ENCODE measurements at places on chromosomes 3 and 15.

DNA sequence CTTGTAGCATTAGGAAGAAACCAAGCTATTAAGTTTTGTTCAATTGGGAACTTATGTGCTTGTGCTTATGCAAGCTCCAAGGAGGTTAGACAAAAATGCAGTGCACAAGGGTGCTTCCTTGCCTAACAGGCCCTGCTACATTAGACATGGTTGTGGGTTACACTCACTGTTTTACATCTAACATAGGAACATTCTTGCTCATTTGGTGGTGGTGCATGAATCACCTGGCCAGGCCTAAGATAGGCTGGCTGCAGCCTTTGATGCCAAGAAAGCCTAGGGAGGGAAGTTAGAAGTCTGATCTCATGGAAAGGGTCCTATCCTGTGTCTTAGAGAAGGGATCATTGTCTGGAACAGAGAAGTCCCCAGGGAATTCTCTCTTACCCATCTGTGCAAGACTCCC lies 43.5 kb downstream of the CA12 start:
- no peak for DNase-seq

DNA sequence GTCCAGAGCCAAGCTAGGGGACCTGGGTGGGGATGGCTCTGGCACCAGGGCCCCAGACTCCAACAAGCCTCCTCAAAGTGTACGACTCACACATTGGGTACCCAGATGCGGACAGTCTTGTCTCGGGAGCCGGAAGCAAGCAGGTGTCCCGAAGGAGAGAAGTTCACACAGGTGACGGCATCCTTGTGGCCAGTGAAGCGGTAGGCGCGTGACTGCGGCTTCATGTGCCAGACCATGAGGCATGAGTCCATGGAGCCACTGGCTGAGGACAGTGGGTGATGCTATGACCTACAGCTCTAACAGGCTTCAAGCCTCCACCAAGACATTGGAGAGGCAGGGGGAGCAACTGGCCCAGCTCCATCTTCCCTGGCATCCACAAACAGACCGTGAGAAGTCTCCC lies 4.5 kb downstream of the POC1A start:
- DNase-seq, result no peak

GRCh38 chr15:51776952-51777569 lies 25.7 kb downstream of the TMOD2 start:
- peak; percentile 19 for DNase-seq

- no peak for DNase-seq
Observed at GRCh38 chr3:172321035-172321434, 127.2 kb downstream of the GHSR start.

DNA sequence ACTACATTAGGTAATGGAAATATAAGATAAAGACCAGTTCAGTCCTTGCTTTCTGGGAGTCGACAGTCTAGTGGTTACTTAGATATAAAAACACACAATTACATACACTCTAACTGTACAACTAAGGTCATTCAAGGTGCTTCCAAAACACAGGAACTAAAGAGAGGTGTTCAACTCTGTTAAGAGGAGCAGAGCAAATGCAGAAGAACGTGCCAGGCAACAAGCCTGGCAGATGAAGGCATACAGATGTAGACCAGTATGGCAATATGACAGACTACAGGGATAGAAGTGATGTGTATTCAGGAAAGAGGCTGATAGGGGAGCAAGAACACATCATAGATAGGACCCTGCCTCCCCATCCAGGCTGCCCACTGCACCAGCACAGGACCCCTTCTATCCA lies 78.3 kb downstream of the CBLB start:
- no peak for DNase-seq

DNA sequence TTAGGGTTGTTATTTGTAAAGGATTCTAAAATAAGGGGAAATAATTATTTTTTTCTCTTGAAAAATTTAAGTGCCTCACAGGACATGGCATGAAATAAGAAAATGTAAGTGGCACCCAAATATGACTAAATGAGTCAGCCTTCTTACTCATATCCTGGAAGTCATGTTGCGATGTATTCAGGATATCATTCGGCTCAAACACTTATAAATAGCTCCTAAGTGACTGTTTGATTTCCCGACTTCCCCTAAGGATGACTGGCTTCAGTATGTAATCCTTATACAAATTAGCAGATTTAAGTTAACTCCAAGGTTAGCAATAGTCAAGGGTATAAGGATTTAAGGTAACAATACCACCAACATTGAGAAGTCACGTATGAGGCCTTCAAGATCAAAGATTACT lies 57.3 kb upstream of the OSTN start:
- no peak for DNase-seq

DNA sequence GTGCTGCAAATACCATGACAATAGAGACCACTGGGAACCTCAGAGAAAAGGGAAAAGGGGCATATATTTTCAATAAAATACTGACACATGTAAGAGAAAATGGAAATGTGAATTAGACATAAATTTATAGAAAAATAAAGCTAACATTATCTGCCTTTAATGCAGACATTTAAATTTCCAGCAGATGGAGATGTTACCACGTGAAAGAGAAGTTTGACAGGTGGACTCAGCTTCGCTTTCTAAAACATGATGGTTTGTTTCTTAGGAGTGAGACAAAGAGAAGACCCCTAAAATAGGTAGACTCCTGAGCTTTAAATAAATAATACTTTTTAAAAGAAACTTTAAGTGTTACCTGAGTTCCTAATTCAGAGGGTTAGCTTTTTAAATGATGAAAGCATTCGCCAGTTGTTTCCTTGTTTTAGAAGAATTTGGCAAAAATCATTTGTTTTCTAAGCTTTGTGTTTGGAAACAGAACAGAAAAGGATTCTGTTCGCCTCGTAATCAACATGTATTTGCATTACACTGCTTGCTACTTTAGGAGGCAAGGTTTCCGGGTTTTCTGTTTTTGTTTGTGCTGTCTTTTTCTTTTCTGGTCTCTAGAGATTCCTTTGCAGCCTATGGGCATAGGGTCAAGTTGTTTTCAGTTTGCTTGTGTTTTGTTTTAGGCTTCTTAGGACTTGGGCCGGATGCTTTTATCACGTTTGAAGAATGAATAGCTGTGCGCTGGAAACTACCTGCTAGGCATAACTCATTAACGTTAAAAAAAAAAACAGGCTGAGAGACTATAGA lies 271.4 kb downstream of the THSD4 start:
- peak; percentile 51 for DNase-seq

DNA sequence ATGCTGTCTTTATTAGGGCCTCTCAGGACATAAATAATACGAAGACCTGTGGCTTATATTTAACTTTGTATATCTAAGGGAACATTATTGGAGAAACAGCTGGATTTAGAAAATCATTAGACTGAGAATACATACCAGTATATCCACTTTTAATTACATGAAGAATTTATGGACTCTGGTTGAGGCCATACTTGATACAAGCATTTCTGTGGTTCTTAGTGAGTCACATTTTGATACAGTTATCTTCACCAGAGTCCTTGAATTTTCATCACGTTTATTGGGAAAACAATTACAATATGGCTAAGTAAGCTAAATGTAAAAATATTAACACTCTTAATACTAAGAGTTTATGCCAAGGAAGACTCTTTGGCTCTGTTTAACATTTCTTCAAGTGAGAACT lies 9.9 kb downstream of the KIF23 start:
- DNase-seq, result no peak

DNA sequence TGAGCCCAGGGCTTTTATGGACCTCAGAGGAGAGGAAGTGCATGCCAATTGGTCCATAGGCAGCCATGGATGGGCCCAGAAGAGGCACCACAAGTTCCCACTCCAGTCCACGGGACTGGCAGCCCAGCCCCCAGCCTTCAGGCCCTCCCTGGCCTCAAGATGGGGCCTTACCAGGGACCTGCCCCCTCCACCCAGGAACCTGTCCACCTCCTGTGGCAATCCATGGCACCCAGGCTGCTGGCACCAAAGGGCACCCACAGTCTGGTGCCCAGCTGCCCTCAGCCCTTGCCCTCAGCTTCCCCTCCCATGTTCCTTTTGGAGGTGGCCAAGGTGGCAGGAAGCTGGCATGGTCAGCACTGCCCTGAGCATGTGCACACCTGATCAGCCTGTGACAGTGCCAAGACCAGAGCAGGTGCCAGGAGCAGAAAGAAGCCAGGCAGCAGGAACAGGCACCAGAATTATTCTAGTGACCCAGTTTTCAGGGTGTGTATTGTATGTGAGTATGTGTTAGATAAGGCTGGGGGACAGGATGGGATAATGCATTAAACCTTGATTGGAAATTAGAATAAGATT lies 415.0 kb downstream of the NTRK3 start:
- DNase-seq, result no peak

DNA sequence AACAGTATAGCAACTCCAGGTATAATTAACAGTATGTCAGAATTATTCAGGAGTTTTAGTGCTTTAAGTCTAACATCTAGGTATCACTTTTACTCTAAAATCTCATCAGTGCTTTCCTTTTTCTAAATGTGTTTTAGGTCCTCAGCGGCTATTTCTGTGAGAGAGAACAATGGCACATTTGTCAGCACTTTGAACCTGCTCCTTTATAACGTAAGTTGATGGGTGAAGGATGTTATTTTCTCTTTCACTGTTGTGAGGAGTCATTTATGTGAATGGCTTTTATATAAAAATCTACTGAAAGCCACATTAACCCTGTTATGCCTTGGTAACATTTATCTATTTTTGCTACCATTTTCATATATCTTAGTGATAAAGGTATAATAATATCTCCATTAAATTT lies 22.8 kb downstream of the ZPLD1 start:
- no peak for DNase-seq

DNA sequence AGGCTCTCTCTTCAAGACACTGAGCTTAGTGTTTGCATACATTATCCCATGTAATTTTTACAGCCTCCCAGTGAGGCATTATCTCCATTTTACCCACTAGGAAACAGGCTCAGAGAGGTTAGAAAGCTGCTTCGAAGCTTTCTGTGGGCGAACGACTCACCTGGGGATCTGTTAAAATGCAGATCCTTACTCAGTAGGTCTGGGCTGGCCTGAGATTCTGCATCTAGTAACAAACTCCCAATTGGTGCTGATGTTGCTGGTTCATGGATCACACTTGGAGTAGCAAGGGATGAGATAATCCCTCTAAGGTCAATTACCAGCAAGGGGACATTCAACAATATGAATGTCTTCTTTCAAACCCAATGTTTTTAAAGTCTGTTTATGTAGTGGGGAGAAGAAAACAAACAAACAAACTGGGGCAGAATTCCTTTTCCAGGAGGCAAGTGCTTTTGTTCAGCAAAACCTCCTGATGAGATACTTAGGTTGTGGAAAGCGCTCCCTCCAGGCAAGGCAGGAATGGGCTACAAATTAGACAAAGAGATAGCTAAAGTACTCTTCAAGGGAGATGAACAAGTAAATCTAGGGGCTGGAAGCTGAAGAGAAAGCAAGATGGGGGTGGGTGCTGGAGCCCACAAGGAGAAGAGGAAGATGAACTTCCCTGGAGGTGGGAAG lies 311.9 kb downstream of the SHQ1 start:
- no peak for DNase-seq
